ENCODE measurements at places on chromosomes 7 and 10. TPM values are rescaled to one million over a fixed set of nuclear protein-coding genes. Genes with fewer than 3 reads are reported as not detected.

Gene RINT1
- polyA plus RNA-seq, result 26.8 TPM

Gene TMEM209
- 35.3 TPM for polyA plus RNA-seq

Gene CISD1
- polyA plus RNA-seq, result 155 TPM

Gene CWF19L1
- 45.1 TPM for polyA plus RNA-seq

Gene CFAP58
- 0.24 TPM for polyA plus RNA-seq

Gene APBB1IP
- 27.2 TPM for polyA plus RNA-seq

Gene NPSR1
- polyA plus RNA-seq, result not detected

Gene NDUFB8
- polyA plus RNA-seq, result 465 TPM

Gene CYP2C19
- not detected for polyA plus RNA-seq

Gene PNLIP
- not detected for polyA plus RNA-seq

Gene EPDR1
- 6.7 TPM for polyA plus RNA-seq

Gene GDF2
- not detected for polyA plus RNA-seq

Gene CCAR1
- 114 TPM for polyA plus RNA-seq

Gene CLCN1
- 0.30 TPM for polyA plus RNA-seq

Gene CALHM3
- polyA plus RNA-seq, result not detected

Gene SLC12A9
- polyA plus RNA-seq, result 4.7 TPM

Gene PEX1
- 17.7 TPM for polyA plus RNA-seq

Gene LIPM
- not detected for polyA plus RNA-seq

Gene OR2A7
- 0.22 TPM for polyA plus RNA-seq

Gene STOX1
- polyA plus RNA-seq, result not detected

Gene NEBL
- polyA plus RNA-seq, result not detected

Gene SEMA4G
- polyA plus RNA-seq, result 0.16 TPM

Gene LRRC4
- polyA plus RNA-seq, result not detected

Gene GPNMB
- 8.7 TPM for polyA plus RNA-seq

Gene FANK1
- 0.16 TPM for polyA plus RNA-seq

Gene TMEM139
- polyA plus RNA-seq, result 0.25 TPM

Gene ITGA8
- not detected for polyA plus RNA-seq

Gene TSPAN13
- polyA plus RNA-seq, result not detected

Gene SUN3
- polyA plus RNA-seq, result not detected

Gene ZNF488
- not detected for polyA plus RNA-seq

Gene FZD8
- not detected for polyA plus RNA-seq

Gene ZNF503
- polyA plus RNA-seq, result 0.15 TPM

Gene IFIT1B
- not detected for polyA plus RNA-seq

Gene GRID2IP
- polyA plus RNA-seq, result not detected

Gene OR9A2
- not detected for polyA plus RNA-seq

Gene CAMK2B
- not detected for polyA plus RNA-seq

Gene FXYD4
- not detected for polyA plus RNA-seq

Gene KIF11
- 73.8 TPM for polyA plus RNA-seq

Gene CYP26A1
- polyA plus RNA-seq, result not detected

Gene GPR15LG
- 4.2 TPM for polyA plus RNA-seq

Gene WASHC2A
- 24.9 TPM for polyA plus RNA-seq

Gene SEMA3A
- 0.13 TPM for polyA plus RNA-seq

Gene FAM25A
- not detected for polyA plus RNA-seq

Gene MYOZ1
- 1.3 TPM for polyA plus RNA-seq

Gene TECPR1
- polyA plus RNA-seq, result 4.8 TPM

Gene BICC1
- polyA plus RNA-seq, result 0.04 TPM

Gene KNDC1
- 0.01 TPM for polyA plus RNA-seq

Gene ZNF394
- 21.2 TPM for polyA plus RNA-seq

Gene HOXA3
- polyA plus RNA-seq, result not detected

Gene DBF4
- 91.9 TPM for polyA plus RNA-seq

Gene GPR22
- polyA plus RNA-seq, result 0.50 TPM

Gene GIMAP6
- polyA plus RNA-seq, result 24.4 TPM

Gene MPP7
- 0.09 TPM for polyA plus RNA-seq

Gene GNAT3
- 7.0 TPM for polyA plus RNA-seq

Gene CTAGE6
- not detected for polyA plus RNA-seq
